NAMALWA (cell line): ENCODE measurements at places on chromosomes 3 and 15.
A peak's percentile ranks its signal among the peaks of the same experiment; 100 is the strongest.

- peak; percentile 79 for DNase-seq
These were observed 4.7 kb downstream of the EHD4 start for GRCh38 chr15:41967506-41968206.

- no peak for DNase-seq
These were observed 104.1 kb downstream of the STT3B start for GRCh38 chr3:31636694-31637442.

GRCh38 chr3:30760040-30760695 lies 134.3 kb downstream of the GADL1 start:
- DNase-seq, result no peak

GRCh38 chr3:66497288-66497984 lies 3.4 kb downstream of the LRIG1 start:
- no peak for DNase-seq

- DNase-seq, result no peak
These were observed 25.4 kb upstream of the SOX14 start for GRCh38 chr3:137738710-137739109.

GRCh38 chr3:21484828-21485144 lies 266.2 kb downstream of the ZNF385D start:
- no peak for DNase-seq

GRCh38 chr3:99753268-99753975 lies 64.2 kb upstream of the CMSS1 start:
- DNase-seq, result peak; percentile 68

- DNase-seq, result no peak
These were observed 705.0 kb downstream of the MECOM start for GRCh38 chr3:168958466-168958865.

- DNase-seq, result no peak
These were observed 31.7 kb upstream of the MAP4 start for GRCh38 chr3:48047841-48048464.

- DNase-seq, result no peak
These were observed 71.8 kb downstream of the IL5RA start for GRCh38 chr3:3038201-3038991.

DNA sequence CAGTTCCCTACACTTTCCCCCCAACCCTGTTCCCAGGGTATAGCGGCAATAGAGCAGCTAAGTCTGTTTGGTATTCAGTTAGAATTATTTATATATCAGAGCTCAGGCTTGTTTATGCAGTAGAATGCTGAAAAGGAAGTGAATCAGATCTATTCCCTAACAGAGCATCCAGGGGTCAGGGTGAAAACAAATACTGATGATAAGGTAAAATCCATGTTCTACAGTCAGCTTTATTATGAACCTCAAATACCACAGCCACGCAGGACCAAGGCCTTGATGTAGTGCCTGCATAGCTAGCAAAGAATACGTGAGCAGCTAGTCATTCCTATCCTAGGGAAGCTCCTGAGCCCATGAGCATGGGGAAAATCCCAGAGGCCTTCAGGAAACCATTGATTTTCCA lies 229.7 kb upstream of the ICE2 start:
- DNase-seq, result no peak

- DNase-seq, result no peak
These were observed 445.5 kb upstream of the TBL1XR1 start for GRCh38 chr3:177642804-177643125.

- DNase-seq, result peak; percentile 29
These were observed 47.1 kb upstream of the CTDSPL start for GRCh38 chr3:37814547-37814946.

GRCh38 chr15:98668566-98669308 lies 20.4 kb downstream of the IGF1R start:
- no peak for DNase-seq

DNA sequence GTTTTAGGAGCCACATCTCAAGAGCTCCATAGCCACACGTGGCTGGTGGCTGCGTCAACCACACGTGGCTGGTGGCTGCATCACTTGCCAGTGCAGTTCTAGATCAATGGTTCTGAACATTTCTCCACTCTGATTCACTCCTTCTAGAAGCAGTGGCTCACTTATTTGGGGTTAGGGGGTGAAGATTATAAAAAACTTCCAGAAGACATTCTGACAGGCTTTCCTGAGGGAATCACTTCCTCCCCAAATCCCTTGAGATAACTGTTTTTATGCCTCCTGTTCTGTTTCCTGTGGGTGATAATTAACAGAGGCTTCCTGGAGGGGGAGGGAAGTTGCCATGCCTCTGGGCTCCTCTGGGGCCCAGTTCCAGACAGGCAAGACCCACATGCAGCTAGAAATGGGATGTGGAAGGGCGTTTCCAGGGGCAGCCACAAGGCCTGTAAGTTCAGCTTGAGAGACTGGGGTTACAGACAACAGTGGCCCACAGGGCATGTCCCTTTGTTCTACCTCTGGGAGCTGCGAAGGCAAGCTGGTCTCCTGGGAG lies 23.6 kb downstream of the HEG1 start:
- DNase-seq, result no peak

DNA sequence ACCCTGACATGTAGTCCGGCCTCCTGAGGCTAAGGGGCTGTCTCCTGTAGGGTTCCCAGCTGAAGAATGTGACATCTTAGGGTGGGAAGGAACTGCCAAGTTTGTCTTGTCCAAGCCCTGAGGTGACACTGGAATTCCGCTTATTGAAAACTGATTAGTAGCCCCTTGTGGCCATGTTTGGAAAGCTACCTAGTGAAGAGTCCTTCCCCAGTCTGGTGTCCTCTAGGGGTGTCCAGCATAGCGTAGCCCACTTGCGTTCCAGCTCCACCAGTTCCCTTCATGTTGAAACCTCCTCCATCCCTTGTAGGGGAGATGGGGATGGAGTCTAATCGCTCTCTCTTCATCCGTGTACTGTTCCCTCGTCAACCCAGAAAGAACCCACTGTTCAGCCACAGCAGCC lies 79.5 kb downstream of the CHDH start:
- DNase-seq, result no peak
